ENCODE measurements at places on chromosomes 11 and 22. TPM values are rescaled to one million over a fixed set of nuclear protein-coding genes. Genes with fewer than 3 reads are reported as not detected.

- peaks cover 36% of the 10 kb centered on the region for H3K36me3 ChIP-seq
- no peak overlapping the region for H3K4me3 ChIP-seq
- H3K4me1 ChIP-seq, result no peaks in the 10 kb centered on the region
- no peaks in the 10 kb centered on the region for H3K27me3 ChIP-seq
Measured at GRCh38 chr22:11042116-11042515, 4485.9 kb upstream of the OR11H1 start.

GRCh38 chr11:40924915-40925314, 534.5 kb downstream of the LRRC4C start:
- no peak overlapping the region for H3K4me3 ChIP-seq
- H3K27me3 ChIP-seq, result no peaks in the 10 kb centered on the region
- H3K4me1 ChIP-seq, result no peaks in the 10 kb centered on the region
- H3K27ac ChIP-seq, result no peak overlapping the region

PGR gene
- total RNA-seq, result 0.07 TPM

LDHA gene
- total RNA-seq, result 717 TPM
